ENCODE measurements at places on chromosomes 2 and 18.

DNA sequence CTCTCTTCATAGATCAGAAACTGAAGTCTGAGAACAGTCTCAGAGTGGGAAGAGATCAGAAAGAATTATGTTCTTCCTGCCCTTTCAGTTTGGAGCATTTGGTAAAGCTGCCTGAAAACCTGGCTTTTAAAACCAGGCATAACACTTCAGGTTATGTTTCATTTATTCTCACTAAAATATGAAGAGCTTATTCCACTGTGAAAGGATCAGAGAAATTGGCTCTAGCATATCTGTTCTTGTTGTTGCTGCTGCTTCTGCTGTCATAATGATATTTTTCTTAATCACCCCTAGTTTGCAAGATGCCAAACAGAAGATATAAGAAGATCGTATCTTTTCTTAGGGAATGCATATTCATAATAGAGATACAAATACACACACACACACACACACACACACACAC is 476.9 kb downstream of the XIRP2 start:
- no peak for DNase-seq

DNA sequence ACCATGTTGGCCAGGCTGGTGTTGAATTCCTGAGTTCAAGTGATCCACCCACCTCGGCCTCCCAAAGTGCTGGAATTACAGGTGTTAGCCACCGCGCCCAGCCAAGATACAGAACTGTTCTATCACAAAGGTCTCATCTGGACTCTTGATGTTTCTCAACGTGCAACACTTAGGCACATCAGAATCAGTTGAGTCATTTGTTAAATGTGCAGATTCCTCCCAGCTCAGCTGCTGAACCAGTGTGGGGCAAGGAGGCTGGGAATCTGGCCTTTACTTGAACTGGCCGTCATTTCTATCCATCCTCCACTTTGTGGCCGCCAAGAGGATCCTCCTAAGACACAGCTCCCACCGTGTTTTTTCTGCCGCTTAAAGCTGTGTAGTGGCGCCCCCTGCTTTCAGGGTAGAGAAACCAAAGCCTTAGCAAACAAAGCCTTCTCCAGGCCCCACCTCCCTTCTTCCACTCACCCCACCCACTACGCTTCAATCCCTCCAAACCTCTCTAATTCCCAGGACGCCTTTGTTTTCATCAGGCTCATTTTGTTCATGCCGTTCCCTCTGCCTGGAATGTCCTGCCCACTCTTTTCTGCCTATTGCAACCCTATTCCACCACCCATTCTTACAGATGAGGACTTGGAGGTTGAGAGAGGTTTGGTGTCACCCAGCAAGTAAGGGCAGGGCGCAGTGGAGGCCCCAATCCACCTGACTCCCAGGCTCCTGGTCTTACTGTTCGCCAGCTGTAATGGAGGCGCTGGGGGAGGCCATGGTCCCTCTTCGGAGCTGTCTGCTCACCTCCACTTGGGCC is 776 bp upstream of the SPEG start:
- DNase-seq, result no peak

DNA sequence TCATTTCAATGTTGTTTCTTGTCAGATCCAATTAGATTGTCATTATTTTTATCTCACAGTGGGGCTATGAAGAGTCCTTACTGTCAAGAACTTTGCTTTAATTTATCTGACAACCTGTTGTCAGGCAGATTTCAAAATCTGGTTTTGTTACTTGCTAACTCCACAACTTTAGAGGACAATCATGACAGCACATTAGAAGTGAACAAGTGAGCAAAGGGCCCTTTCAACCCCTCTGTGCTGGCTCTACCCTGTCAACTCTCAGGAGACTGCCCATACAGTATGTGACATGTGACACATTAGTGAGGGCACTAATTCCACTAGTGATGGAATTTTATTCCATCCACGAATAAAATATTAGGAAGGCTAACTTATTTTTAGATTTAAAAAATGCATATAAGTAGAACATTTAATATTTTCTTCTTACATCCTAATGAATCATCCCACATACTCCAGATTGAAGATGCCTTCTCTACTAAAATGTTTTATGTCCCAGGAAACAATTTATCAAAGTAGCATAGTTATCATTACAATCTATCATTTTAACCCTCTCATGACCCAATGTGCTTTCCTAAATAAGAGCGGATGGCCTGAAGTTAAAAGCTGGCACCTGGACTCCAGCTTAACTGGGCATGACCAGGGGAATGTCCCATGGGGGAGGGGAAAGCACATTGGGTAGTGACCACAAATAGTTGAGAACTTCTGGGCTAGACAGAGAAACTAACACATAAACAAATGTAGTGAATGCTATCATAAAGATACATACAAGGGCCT is 97.6 kb upstream of the PPP1CB start:
- no peak for DNase-seq

GRCh38 chr2:43199492-43200488 is 26.6 kb downstream of the ZFP36L2 start:
- DNase-seq, result no peak

GRCh38 chr18:35455926-35456763 is 41.6 kb downstream of the INO80C start:
- no peak for DNase-seq

GRCh38 chr18:77079088-77079487 is 53.5 kb downstream of the MBP start:
- no peak for DNase-seq

Data from activated T-helper 1 cell treated with Interleukin-2 at 50 U/mL for 16 hours (primary cell).